ENCODE measurements at places on chromosomes 6 and 20. TPM values are rescaled to one million over a fixed set of nuclear protein-coding genes. Genes with fewer than 3 reads are reported as not detected.
A peak's percentile ranks its signal among the peaks of the same experiment; 100 is the strongest.

DNA sequence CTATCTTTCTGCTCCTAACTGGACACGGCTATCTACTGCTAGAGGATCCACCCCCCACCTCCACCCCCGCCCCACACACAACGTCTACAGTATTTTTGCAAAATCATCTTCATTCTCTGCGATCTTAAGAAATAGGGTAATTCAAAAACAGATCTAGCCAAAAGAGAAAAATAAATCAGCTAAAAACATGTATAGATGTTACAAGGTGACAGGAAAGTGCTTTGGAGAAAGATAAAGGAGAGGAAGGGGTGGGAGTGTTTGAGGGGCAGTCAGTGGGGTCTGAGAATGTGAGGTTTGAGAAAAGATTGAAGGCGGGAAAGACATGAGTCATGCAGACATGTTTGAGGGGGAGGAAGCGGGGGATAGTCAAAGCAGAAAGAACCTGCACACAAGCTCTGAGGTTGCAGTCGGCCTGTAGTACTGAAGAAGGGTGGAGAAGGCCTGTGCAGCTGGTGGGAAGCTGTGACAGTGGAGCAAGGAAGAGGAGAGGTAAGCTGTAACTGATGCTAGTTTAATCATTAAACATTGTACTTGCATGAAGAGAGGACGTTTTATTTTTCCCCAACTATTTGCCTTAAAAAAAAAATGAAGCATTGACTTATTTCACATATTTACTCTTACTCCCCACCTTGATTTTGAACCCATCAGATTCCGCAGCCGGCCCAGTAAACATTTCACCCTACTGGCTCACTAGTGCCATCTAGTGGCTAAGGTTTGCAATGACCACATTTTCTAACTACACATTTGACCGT, 332.6 kb downstream of the ADGRB3 start:
- H3K36me3 ChIP-seq = no peaks in the 10 kb centered on the region
- peak; percentile 67 for DNase-seq
- no peak overlapping the region for H3K27ac ChIP-seq
- no peak overlapping the region for H3K4me3 ChIP-seq
- H3K27me3 ChIP-seq = no peaks in the 10 kb centered on the region
- no peaks in the 10 kb centered on the region for H3K4me1 ChIP-seq

RAB5IF gene
- 207 TPM for total RNA-seq

GRCh38 chr20:12399110-12399836, 481.6 kb downstream of the BTBD3 start:
- H3K4me3 ChIP-seq = no peak overlapping the region
- H3K4me1 ChIP-seq = no peaks in the 10 kb centered on the region
- no peaks in the 10 kb centered on the region for H3K27me3 ChIP-seq
- no peaks in the 10 kb centered on the region for H3K36me3 ChIP-seq
- H3K27ac ChIP-seq = no peak overlapping the region

FAM209B gene
- 0.37 TPM for total RNA-seq

DNA sequence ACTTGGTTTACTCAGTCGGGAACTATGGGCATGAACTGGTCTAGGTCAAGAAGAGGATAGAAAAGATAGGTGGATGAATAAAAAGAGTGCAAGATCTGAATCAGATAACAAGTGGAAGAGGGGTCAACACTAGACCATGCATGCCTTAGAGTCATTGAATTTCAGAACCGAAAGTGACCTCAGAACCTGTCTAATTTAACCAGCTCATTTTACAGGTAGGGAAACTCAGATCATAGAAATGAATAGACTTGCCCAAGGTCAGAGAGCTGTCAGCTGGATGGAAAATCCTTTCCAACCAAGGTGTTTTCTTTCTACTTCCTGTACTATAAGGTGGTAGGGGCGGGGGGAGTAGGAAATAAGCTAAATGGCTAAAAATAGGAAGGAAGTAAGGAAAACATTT, 121.4 kb upstream of the ADGRF1 start:
- H3K4me1 ChIP-seq = no peaks in the 10 kb centered on the region
- no peak overlapping the region for H3K4me3 ChIP-seq
- DNase-seq = no peak
- H3K27me3 ChIP-seq = no peaks in the 10 kb centered on the region
- no peak overlapping the region for H3K27ac ChIP-seq
- no peaks in the 10 kb centered on the region for H3K36me3 ChIP-seq

DNA sequence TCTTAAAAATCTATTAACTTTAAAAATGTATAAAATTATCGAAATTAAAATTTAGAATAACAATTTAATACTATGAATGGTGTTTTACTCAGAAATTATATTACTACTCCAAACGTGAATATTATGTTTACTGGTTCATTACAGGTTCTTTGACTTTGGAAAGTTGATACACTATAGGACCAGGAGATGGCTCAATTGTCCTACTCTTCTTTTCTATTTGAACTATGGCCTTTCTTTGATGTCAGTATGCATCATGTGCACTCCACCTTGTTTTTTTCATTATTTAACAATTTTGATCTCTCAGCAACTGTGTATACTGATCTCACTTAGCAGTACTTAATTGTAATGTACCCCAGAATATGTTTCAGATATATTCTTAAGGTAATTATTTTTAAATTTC, 391.5 kb upstream of the MANEA start:
- no peaks in the 10 kb centered on the region for H3K4me1 ChIP-seq
- no peak overlapping the region for H3K27ac ChIP-seq
- H3K36me3 ChIP-seq = no peaks in the 10 kb centered on the region
- no peak overlapping the region for H3K4me3 ChIP-seq
- DNase-seq = no peak
- no peaks in the 10 kb centered on the region for H3K27me3 ChIP-seq

GABRR1 gene
- not detected for total RNA-seq

PIGU gene
- total RNA-seq = 32.6 TPM

DNA sequence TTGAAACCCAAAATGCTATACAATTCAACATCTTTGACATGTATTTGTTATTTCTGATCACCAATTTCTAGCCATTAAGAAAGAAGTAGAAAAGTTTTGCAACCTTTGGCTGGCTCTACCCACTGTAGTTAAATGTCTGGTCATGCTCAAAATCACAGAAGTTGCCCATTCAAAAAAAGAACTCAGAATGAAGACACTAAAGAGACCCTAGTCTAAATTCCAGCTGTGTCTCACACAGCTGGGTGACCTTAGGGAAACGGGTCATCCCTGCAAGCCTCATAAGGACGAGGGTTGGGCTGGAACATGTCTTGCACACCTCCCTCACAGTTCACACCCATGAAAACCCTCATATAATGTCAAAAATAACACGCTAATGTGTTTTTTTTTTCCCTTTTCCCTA, 10.3 kb downstream of the FOXQ1 start:
- no peak for DNase-seq
- no peak overlapping the region for H3K4me3 ChIP-seq
- no peaks in the 10 kb centered on the region for H3K36me3 ChIP-seq
- no peaks in the 10 kb centered on the region for H3K4me1 ChIP-seq
- no peak overlapping the region for H3K27ac ChIP-seq
- H3K27me3 ChIP-seq = peaks cover 4% of the 10 kb centered on the region

GRCh38 chr6:76326871-76327270, 254.4 kb upstream of the IMPG1 start:
- H3K4me1 ChIP-seq = no peaks in the 10 kb centered on the region
- DNase-seq = no peak

KIF6 gene
- total RNA-seq = 0.08 TPM

GRCh38 chr6:113031591-113032238, 684.6 kb downstream of the RFPL4B start:
- no peaks in the 10 kb centered on the region for H3K4me1 ChIP-seq
- no peaks in the 10 kb centered on the region for H3K27me3 ChIP-seq
- no peaks in the 10 kb centered on the region for H3K36me3 ChIP-seq
- H3K4me3 ChIP-seq = no peak overlapping the region
- no peak overlapping the region for H3K27ac ChIP-seq

TMEM200A gene
- 20.4 TPM for total RNA-seq

DNA sequence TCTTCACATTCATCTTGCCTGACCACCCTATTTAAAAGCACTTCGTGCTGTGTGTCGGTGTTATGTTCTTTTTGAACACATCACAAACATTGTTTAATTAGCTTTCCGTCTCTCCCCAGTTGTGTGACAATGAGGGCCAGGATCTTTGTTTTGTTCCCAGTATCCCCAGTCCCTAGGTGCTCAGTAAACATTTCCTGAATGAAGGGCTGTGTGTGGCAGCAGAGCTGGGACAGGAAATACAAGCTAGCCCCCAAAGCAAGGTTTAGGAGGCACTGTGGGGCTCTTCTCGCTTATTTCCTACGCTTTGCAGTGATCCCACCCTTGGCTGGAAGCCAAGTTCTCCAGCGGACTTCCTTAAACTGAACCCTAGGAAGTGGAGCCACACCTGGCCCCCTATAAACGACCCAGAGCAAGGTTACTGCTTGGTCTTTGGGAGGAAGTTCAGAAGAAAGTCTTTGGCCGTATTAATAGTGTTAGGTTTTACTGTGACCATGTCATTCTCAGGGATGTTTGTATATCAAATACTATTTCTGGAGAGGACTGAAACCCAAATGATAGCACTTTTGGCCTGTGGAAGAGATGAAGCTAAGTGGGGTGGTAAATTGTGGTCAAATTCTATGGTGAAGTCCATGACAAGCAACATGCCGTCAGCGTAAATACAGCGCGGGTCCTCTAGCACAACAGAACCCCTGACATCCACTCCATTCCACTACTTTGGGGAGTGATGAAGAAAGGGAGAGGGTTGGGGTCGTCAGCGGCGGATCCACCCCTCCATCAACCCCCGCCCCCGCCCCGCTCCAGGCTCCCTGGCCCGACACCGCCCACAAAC, 570 bp upstream of the FANCE start:
- H3K36me3 ChIP-seq = no peaks in the 10 kb centered on the region
- H3K27ac ChIP-seq = no peak overlapping the region
- H3K4me1 ChIP-seq = peaks cover 6% of the 10 kb centered on the region
- no peak for DNase-seq
- H3K27me3 ChIP-seq = no peaks in the 10 kb centered on the region
- H3K4me3 ChIP-seq = peak overlapping the region; percentile 74

Data from colonic mucosa (tissue), 4 donors.